8988T (cell line): ENCODE measurements at places on chromosomes 4 and X.

DNA sequence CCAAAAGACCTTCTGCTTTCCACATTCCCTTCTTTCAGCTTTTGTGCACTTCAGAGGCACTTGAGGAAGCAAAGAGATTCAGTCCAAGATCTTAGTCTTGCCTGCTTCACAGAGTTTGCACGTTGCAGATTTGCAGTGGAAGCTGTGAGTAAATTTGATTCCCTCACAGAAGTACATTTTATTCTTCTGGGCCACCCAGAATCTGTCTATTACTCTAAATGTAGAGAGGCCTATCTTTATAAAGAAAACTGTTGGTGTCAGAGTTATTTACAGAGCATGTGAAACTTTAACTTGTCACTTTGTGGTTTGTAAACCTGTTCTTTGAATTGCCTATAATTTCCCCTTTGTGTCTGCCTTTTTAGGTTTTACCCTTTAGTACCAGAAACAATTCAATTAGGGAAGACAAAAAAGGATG lies 15.5 kb downstream of the SPRY1 start:
- DNase-seq: no peak

DNA sequence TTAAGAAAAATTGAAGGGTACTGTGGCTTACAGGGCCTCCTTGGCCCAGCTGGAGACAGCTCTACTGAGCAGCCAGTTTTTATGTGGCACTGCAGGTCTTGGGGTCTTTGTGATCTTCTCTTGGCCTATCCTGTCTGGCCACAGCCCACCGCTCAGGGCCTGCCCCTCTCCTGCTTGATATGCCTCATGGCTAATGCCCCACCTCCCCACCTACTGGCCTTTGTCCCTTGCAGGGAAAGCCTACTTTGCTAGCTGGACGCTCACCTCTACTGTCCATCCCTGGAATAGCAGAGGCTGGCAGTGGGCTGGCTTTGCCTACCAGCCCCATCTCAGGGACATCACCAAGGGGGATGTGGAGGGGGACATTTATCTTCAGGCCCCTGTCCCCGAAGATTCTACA lies 134.1 kb downstream of the PJA1 start:
- no peak for DNase-seq

GRCh38 chrX:105618393-105619101 lies 203.8 kb upstream of the NRK start:
- DNase-seq: no peak

- DNase-seq: no peak
These were observed 9.2 kb downstream of the VSIG4 start for GRCh38 chrX:66030505-66031317.

DNA sequence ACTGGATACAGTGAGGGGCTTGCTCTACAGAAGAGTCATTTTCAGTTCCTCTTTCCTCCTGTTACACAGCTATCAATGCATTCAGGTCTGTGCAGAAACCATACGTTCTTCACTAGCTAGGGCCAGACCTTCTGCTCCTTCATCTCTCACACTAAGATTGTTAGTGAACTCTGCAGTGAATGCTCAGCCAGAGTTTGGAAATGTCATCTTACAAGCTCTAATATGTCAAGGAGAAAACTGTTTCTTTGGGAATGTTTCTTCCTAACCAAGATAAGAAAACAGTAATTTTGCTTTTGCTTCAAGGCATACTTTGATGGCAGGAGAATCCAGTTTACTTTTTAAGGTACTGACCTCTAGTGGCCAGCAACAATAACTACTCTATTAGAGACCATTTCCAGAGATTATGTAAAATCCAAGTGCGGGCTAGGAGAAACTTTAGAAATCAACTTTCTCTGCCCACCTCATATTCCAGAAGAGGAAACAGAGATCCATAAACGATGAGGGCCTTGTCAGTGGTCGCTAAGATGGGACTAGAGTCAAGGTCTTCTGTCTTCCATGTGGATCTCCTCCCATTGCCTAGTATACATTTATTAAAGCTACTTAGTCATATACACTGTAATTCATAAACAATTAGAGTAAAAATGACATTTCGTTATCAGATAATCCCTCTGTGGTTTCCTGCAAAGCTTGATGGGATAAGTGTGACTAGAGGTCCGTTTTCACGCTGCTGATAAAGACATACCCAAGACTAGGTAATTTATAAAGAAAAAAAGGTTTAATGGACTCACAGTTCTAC lies 12.1 kb upstream of the CC2D2A start:
- DNase-seq: no peak

- no peak for DNase-seq
These were observed 210.7 kb downstream of the PRR32 start for GRCh38 chrX:127030016-127030748.

- DNase-seq: no peak
These were observed 33.5 kb upstream of the AMOT start for GRCh38 chrX:112874175-112874574.

- no peak for DNase-seq
These were observed 1235.3 kb downstream of the FSTL5 start for GRCh38 chr4:160928482-160928881.

- no peak for DNase-seq
These were observed 87.7 kb upstream of the ATOH1 start for GRCh38 chr4:93740890-93741289.
